ENCODE measurements at places on chromosomes 1 and 21.

- DNase-seq, result no peak
Measured at GRCh38 chr1:19164274-19165015, 45.6 kb downstream of the UBR4 start.

DNA sequence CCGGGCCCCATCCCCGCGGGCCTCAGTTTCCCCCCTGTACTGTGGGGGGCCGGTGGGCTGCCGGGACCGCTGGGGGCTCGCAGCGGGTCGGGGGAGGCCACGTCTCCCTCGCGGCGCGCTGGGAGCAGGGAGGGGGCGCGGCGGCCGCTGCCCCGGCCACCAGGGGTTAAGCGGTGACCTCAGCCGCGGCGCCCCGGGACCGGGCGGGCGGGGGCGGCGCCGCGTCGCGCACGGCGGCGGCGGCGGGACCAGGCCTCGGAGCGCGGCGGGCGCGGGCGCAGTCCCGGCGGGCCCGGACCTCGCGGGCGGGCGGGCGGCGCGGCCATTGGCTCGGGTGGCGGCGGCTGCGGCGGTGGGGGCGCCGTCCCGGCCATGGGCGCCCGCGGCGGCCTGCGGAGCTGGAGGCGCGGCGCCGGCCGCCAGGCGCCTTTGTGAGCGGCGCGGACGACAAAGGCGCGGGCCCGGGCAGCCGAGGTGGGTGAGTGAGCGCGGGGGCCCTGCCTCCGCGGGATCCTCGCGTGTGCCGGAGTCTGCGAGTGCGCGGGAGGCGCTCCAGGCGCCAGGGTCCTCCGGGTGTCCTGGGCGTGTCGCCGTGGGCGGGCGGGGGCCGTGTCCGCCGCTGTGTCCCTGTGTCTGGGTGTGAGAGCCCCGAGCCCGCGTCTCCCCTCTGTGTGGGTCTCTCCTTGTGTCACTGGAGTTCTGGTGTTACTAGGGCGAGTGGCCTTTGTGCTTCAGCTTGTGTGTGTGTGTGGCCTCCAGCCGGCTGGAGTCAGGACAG, at the start of gene ARHGEF10L:
TSS of gene ARHGEF10L (plus strand) at position 222 of the 778 bp plus-strand sequence. CDS start 40,898 bp downstream, outside the sequence.
- DNase-seq, result peak; percentile 35

GRCh38 chr1:228091084-228091483, 8.6 kb downstream of the ARF1 start:
- no peak for DNase-seq

DNA sequence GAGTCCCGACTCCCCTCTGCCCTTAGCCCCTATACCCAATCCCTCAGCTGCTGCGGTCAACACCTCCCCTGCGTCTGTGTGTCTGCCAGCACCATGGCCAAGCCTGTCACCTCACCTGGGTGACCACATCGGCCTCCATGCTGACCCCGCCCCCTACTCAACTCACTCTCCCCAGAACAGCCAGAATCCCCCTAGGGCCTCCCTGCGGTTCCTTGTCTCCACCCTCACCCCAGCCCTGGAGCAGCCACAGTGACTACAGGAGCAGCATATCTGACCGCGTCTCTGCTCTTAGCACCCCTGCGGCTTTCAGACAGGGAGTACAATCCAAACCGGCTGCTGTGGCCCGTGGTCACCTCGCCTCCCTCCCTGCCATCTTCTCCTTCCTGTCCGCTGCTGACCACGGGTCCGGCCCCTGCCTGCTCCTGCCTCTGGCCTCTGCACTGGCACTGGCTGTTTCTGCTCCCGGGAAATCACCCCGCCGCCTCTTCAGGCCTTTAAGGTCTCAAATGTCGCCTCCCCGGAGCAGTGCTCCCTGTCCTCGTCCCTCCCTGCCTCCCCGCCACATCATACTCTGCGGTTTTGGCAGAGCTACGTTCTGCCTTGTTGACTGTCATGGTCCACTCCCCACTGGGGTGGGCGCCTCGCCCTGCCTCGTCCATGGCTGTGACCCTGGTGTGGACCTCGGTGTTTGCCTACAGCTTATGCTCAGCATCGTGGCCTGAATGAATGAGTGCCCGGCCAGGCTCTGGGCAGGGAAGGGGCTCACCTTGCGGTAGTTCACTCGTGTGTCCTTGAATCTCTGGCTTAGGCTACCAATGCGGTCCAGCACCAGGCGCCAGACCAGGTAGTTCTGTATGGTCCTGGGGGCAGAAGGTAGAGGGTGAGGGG, 11.1 kb downstream of the PRXL2B start:
- DNase-seq, result no peak

- no peak for DNase-seq
Measured at GRCh38 chr1:223006917-223007648, 136.0 kb downstream of the TLR5 start.

GRCh38 chr1:159823406-159823805, 3.3 kb upstream of the SLAMF8 start:
- DNase-seq, result no peak

- no peak for DNase-seq
Measured at GRCh38 chr1:174958396-174958795, 41.4 kb upstream of the CACYBP start.

Data from fibroblast of skin of back (primary cell).